OCI-M1 (cell line): ENCODE measurements at places on chromosomes 16 and 17.

GRCh38 chr16:52411011-52411410, 135.9 kb downstream of the TOX3 start:
- DNase-seq = no peak

DNA sequence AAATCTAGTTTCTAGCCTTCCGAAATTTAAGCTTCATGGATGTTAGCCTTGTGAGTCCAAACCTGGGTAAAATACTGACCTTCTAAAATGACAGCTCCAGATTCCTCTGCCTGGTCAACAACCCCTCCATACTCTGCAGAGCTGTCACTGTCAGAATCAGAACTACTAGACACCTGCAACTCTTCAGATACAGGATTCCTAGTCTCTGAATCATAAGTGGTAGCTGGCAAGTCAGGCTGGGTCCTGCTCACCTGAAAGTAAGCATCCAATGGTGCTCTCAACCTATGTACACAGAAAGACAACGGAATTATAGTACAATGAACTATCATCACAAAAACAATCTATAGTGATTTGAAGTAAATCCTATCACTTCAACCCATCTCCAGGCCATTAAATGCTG, 14.8 kb downstream of the RFWD3 start:
- no peak for DNase-seq

- DNase-seq = no peak
These were observed 7.7 kb upstream of the ITPRIPL2 start for GRCh38 chr16:19105891-19106624.

GRCh38 chr16:9060225-9060624, 31.2 kb upstream of the HAPSTR1 start:
- DNase-seq = no peak

DNA sequence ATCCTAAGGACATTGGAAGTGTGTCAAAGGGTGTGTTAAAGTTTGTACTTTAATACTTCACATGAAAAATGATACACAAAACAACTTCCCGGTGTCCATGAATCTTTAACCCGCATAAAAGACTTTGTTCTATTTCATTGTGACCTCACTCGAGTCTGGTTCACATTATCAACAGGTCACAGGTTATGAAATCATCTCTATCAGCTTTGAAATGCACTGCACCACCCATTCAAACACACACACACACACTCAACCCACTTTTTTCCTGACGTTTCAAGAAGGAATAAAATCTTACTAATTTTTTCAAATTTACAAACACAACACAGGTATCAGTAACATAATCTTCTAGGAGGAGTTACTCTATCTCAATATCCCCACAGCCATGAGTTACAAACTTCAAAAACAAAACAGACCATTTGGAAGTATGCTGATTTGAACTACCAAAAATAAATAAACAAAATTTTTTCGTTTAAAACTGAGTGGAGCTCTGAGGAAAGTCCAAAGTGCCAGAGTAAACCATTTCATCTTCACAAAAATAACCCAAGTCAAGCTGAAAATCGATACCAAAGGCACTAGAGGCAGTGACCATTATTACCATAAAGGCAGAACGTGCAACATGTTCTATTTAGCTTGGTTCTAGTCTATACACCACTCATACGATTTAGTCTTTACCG, 2.7 kb downstream of the ACOX1 start:
- peak; percentile 82 for DNase-seq

GRCh38 chr17:72477491-72477890, 356.7 kb downstream of the SOX9 start:
- DNase-seq = no peak

DNA sequence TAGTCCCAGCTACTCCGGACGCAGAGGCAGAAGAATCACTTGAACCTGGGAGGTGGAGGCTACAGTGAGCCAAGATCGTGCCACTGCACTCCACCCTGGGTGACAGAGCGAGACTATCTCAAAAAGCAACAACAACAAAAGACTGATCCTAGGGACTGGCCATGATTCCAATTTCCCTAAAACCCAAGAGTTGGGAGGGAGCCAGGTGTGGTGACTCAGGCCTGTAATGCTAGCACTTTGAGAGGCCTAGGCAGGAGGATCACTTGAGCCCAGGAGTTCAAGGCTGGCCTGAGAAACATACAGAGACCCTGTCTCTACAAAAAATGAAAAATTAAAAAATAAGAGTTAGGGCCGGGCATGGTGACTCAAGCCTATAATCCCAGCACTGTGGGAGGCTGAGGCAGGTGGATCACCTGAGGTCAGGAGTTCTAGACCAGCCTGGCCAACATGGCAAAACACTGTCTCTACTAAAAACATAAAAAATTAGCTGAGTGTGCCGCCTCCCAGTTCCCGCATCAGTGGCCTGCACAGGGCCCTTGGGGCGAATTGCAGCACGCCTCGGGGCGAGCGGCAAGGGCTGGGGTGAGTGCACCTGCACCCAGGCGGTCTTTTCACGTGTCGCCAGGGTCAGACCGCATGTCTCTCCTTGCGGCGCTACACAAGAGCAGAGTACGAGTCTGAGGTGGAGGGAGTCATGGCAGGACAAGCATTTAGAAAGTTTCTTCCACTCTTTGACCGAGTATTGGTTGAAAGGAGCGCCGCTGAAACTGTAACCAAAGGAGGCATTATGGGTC, 40.8 kb downstream of the CDH3 start:
- DNase-seq = no peak

GRCh38 chr16:50244140-50244503, 22.2 kb upstream of the ADCY7 start:
- no peak for DNase-seq

DNA sequence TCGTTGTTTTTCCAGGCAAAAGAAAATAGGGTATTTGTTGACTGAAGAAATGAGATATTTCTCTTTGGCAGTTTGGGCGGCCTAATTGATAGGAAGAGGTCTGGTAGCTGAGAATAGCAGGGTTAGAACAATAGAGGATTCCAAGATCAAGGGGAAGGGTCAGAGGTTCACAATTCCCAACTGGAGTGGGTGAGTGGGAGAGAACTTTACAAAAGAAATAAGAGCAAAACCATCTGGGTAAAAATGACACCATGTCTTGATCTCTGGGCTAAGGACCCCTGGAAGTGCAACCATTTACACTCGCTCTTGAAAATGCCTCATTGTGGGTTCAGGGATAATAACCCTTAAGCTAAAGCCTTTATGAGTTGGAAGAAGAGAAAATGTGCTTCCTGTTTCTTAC, 180.5 kb downstream of the CDH13 start:
- no peak for DNase-seq

- DNase-seq = peak; percentile 36
These were observed 56.1 kb downstream of the PCTP start for GRCh38 chr17:55806745-55807495.

DNA sequence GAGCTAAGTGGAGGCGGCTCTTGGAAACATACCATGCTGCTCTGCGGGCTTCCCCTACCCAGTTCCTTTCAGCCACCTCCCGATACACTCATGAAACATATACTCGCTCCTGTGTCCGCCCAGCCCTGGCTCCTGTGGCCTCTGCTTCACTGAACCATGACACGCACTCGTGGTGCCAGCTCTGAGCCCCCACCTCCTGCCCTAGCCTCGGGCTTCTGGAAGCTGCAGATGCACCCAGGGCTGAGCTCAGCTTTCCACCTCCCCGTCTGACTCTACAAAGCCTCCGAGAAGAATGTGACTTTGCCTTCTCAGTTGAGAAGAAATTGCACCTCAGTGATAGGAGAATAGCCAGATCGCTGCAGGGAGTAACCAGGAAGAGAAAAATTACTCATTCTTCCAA, 11.0 kb downstream of the CALB2 start:
- no peak for DNase-seq

GRCh38 chr16:25007284-25007984, 7.7 kb downstream of the ARHGAP17 start:
- no peak for DNase-seq

DNA sequence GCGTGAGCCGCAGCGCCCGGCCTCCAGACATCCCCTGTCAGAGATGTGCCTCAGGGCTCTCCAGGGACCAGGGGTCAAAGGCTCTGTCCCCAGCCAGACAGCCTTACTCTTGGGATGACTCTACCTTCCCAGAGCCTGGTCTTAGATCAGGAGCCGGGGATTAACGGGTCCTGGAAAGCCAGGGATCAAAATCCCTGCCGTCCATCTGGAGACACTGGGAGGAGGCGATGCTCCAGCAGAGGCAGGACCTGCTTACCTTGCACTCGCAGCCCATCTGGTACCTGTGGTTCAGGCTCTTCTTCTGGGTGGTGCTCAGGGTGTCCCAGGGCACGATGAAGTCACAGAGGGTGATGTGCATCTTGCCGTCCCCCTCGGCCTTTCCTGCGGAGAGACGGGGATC, 16.7 kb upstream of the USP36 start:
- DNase-seq = no peak

GRCh38 chr17:21513012-21513570, 136.9 kb downstream of the KCNJ12 start:
- peak; percentile 63 for DNase-seq

- DNase-seq = no peak
These were observed 36.5 kb downstream of the NCOR1 start for GRCh38 chr17:16178836-16179235.

DNA sequence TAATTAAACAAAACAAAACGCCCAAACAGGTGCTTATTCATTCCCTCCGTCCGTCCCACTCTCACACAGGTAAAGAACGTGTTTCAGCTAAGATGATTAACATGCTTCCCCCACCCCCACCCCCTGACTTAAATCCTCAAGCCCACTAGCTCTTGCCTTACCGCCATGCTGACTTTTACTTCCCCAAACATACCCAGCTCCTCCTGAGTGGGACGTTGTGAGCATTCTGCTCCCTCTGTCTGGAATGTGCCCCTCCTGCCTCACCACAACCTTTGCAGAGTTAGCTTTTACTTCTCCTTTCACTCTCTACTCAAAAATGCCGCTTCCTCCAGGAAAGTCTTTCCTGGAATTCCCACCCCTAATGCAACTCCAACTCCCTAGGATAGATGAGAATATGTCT, 774.0 kb upstream of the RBFOX1 start:
- DNase-seq = no peak

GRCh38 chr17:63573634-63574033, 23.4 kb downstream of the DCAF7 start:
- DNase-seq = no peak

DNA sequence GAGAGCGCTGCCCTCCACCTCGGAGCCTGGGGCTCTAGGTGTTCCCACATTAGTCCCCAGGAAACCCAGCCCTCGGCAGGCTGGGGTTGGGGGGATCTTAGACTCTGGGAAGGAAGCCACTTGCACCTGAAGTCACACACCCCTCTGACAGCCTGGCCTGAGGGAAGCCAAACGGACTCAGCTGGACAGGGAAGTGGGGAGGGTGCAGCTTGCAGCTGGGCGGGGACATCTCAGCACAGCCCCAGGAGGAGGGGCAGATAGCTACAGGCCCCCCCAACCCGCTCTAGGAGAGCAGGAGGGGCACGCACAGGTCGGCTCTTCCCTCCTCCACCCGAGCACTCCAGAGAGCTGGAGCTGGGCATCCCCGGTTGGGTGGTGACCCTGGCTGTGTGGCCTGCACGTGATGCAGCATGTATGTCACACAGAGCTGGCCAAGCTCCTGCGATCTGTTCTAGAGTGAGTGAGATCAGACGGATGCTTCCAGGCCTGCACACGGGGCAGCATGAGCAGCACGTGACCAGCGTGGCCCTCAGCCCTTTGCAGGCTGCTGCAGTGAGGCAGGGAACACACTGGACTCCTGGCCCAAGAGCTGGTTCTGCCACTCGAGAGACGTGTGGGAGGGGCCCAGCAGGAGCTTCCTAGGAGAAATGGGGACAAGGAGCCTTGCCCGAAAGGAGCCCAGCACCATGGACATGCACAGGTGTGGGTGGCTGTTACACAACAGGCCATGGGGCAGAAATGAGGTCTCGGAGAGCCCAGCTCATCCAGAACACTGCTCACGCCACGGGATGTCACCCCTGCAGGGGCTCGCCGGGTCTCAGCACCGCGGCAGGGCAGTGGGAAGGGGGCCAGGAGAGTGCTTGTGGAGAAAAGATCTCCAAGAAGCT, 15.4 kb downstream of the KIFC3 start:
- no peak for DNase-seq

DNA sequence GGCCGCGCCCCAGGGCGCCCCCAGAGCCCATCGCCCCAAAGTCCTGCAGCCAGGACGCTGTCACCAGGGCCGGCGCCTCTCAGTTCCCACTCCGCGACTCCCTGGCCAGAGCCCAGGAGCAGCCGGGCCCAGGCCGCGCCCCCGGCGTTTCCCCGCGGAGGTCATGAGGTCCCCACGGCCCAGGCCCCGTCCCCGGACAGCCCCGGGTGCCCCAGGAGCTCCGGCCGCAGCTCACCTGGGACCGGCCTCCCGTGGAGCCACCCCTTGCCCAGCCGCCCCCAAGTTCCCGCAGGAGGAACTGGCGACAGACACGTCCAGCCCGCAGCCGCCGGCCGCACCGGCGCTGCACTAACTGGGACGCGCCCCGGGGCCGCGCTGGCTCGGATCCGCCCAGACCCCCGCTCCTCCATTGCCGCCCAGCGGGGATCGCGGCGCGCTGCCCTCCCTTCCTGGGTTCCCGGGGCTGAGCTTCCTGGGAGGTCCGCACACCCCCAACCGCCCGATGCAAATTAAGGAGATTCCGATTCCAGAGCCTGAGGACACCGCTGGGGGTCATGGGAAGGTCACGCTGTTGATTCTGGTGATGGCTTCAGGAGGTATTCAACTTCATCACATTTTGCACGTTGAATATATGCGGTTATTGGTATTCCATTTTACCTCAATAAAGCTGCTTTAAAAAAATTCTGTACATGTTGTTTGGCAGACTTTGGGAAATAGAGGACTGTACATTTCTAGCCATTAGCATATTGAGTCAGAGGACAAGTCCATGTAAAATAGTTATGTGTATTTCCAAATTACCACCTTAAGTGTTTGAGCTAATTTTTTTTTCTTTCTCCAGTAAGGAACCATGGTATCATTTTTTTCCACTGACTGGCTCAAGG, 9.9 kb downstream of the AHSP start:
- no peak for DNase-seq

- no peak for DNase-seq
These were observed 3.9 kb upstream of the COL1A1 start for GRCh38 chr17:50205111-50205962.

- no peak for DNase-seq
These were observed 31.1 kb upstream of the CPNE2 start for GRCh38 chr16:57061084-57061905.

DNA sequence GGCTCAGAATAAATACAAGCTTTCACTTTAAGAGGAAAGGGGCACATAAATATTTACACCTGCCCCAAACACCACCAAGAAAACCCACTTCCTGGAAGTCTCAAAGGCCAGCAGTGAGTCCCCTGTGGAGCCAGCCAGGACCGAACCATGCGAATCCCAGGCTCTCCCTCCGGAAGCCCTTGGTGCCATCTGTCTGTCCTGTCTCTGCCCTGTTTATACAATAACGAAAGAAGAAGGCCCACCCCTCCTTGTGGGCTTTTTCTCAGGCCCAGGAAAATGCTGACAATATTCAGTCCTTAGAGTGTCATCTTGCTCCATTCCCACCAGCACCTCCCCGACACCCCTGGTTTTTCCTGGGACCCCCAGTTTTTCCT, 3.6 kb upstream of the SLC6A4 start:
- no peak for DNase-seq

GRCh38 chr17:28225271-28225670, 93.7 kb upstream of the TMEM97 start:
- no peak for DNase-seq

DNA sequence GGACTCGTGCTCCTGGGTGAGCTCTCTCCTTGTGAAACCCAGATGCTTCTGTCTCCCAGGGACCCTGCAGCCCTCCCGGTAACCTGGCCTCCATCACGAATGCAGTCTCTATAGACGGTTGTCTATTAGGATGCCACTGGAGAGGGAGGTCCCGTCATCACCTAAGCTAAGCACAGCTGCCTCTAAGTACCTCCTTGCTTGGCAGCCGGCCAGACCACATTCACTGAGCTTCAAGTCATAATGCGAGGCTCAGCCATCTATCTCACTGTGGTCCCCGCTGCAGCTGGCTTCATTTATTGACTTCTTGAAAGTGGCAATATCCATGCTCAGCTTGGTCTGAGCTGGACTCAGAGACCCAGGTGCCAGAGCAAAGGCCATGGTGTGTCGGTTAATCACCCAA, 74.5 kb upstream of the HSBP1 start:
- no peak for DNase-seq
